ENCODE measurements at places on chromosomes 6 and 20.

- DNase-seq, result no peak
Observed at GRCh38 chr6:19024737-19025136, 637.6 kb downstream of the RNF144B start.

- no peak for DNase-seq
Observed at GRCh38 chr6:4319981-4320683, 184.8 kb upstream of the ECI2 start.

DNA sequence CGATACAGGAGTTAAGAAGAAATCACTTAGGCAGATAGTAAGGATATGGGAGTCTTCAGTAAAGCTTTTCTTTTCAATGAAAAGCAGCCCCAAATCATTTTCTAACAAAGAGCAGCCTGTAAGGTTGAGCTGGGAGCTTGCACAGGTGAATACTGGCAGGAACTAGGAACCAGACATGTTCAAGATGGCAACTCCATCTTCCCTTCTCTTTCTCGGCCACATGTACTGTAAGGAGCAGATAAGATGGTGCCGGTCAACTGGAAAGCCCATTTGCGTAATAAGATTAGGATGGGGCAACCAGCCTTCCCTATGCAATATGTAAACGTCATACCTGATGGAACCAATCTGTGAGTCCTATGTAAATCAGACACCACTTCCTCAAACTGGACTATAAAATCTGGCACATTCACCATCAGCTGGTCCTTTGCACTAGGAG, 46.2 kb upstream of the RNGTT start:
- DNase-seq, result no peak

GRCh38 chr6:61586934-61587537, 699.0 kb downstream of the KHDRBS2 start:
- no peak for DNase-seq

DNA sequence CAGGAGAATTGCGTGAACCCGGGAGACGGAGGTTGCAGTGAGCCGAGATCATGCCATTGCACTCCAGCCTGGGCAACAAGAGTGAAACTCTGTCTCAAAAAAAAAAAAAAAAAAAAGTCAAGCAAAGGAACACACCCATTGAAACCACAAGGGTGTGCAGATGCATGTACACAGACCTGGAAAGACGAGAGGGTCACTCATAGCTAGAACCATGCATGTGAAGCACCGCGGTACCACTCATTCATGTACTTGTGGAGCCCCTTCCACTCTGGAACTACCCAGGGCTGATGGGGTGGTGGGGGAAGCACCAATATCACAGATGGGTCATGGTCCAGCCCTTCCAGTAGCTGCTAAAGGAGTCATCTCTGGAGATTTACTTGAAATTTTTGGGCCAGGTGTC, 7.4 kb upstream of the TJAP1 start:
- DNase-seq, result no peak

DNA sequence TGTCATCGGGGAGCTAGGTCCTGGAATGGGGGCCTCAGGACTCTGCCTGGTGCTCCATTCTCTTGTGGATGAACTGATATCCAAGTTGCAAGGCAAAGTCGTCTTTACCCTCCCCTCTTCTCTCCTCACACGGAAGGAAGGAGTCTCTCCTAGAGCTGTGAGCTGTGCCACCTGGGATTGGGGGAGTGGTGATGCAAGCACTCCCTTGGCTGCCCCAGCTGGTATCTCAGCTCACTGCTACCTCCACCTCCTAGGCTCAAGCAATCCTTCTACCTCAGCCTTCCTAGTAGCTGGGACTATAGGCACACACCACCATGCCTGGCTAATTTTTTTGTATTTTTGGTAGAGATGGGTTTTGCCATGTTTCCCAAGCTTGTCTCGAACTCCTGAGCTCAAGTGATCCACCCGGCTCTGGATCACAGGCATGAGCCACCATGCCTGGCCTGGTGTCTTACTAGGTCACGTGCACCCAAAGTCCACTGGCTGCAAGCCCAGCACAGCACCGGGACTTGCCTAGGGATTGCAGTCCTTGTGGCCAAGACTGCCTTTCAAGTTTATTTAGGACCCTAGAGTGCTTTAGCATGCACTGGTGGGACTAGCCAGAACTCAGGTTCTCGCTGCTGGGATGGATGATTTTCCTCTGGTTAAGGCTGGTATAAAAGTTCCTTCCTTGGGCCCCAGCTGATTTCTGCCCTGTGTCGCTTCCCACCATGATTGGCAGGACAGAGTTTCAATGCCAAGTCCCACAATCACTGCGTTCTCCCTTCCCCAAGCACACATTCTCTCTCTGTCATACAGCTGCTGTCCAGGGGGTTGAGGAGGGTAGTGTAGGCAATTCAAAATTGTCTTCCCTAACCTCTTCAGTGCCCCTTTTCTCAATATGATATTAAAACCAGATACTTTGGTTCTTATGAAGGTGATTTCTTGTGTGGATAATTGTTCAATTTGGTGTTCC, 33.5 kb downstream of the SMAP1 start:
- no peak for DNase-seq

DNA sequence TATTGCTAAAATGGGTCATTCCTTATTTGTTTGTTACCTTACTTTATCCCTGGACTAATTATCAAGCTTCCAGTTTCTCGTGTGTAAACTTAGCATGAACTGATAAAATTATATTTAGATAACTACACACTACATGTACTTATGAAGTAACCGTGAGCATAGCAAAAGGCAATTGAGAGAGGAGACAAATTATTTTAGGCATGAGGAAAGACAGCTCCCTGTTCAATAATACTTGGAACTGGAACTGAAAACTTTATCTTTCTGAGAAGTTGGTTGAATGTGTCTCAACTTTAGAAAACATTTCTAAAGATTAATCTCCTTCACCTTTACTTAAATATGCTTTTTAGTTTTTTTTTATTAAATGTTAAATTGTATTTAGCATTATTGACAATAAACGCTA, 11.4 kb downstream of the CRISP3 start:
- no peak for DNase-seq

- DNase-seq, result no peak
Observed at GRCh38 chr6:168129292-168130167, 50.5 kb upstream of the FRMD1 start.

GRCh38 chr20:7879883-7880282, 60.4 kb downstream of the HAO1 start:
- DNase-seq, result no peak

- no peak for DNase-seq
Observed at GRCh38 chr20:35886537-35886936, 67.8 kb downstream of the SCAND1 start.

- no peak for DNase-seq
Observed at GRCh38 chr6:150301846-150302519, 66.8 kb upstream of the IYD start.

GRCh38 chr6:35191889-35192288, 21.9 kb upstream of the SCUBE3 start:
- DNase-seq, result no peak

DNA sequence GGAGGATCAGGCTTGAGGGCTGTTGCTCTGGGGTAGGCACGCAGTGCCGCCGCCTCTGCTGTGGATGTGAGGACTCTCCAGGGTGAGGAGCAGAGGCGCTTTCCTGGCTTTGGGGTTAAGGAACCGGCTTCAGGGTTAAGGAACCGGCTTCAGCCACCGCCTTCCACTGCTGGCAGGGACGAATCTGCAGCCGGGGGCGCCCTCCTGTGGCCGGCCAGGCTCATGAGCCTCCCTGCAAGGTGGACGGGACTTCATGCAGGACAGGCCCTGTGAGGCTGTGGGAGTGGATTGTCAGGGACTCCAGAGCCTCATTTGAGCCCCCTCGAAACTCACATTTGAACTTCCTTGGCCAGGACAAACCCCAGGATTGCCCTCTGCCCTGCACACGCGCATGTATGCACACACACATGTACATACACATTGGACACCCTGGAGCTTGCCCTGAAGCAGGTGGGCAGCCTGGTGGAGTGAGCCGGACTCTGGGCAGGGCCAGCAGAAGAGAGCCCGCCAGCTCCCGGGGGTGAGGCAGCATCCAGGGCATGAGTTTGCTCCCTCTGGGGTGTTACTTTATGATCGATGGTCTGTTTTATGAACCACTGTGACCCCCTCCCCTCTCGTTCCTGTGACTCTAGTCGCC, 146.9 kb downstream of the PHACTR3 start:
- DNase-seq, result peak; percentile 41

GRCh38 chr20:41534170-41534569, 84.0 kb downstream of the CHD6 start:
- DNase-seq, result no peak

- peak; percentile 52 for DNase-seq
Observed at GRCh38 chr6:36682328-36683144, 4.0 kb downstream of the CDKN1A start.

All from stimulated activated CD4-positive, alpha-beta T cell treated with anti-CD3 and anti-CD28 coated beads, Interleukin-12 subunit alpha, Interleukin-12 subunit beta, amount 100 ng/mL, for 24 hours (primary cell).